ENCODE measurements at places on chromosomes 2 and 18. TPM values are rescaled to one million over a fixed set of nuclear protein-coding genes. Genes with fewer than 3 reads are reported as not detected.

TM4SF20 gene
- not detected for total RNA-seq

DNA sequence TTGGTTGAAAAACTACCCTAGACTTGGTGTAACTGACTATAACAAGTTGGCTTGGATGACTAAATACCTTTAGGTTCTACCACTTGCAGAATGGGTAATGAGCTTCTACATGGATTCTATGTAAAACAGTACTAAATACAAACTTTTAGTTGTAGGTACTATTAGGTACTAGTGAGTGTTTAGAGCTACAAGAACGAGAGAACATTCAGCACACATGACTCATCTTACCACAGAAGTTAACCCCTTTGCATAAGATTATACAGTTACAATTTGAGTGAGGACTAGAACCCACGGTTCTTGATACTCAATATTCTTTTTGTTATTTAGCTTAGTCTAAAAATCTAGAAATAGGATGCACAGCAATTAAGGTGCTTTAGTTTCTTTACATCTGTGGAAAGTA lies 101.7 kb upstream of the TFCP2L1 start:
- DNase-seq = no peak

- DNase-seq = no peak
These were observed 141.9 kb downstream of the ANKRD44 start for GRCh38 chr2:197168705-197169104.

GRCh38 chr2:68031542-68032160 lies 31.2 kb downstream of the C1D start:
- no peak for DNase-seq

DNA sequence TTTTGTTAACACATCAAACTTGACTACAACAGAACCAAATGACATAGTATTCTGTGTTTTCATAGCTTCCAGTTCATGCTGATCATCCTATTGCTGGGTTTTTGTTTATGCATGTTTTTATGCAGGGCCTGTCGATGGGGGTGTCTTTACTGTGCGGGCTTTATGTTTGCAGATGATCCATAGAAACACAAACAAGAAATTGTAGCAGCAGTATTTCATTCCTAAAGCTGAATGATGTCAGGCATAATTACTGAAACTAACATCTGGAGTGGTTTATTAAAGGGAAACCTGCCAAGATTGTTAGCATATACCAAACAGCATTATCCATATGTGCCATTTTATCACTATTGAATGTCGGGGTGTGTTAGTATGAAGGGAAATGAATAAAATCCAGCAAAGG lies 129.7 kb downstream of the PTPRM start:
- DNase-seq = no peak
